Stimulated activated naive CD4-positive, alpha-beta T cell treated with Interleukin-2 at 50 U/mL for 16 hours (primary cell): ENCODE measurements at places on chromosomes 1 and 21.
A peak's percentile ranks its signal among the peaks of the same experiment; 100 is the strongest.

- no peak for DNase-seq
These were observed 60.5 kb downstream of the DMAP1 start for GRCh38 chr1:44273560-44274350.

GRCh38 chr1:54340434-54340833 lies 65.8 kb downstream of the SSBP3 start:
- no peak for DNase-seq

- DNase-seq, result no peak
These were observed 91.4 kb upstream of the S1PR1 start for GRCh38 chr1:101145449-101145820.

DNA sequence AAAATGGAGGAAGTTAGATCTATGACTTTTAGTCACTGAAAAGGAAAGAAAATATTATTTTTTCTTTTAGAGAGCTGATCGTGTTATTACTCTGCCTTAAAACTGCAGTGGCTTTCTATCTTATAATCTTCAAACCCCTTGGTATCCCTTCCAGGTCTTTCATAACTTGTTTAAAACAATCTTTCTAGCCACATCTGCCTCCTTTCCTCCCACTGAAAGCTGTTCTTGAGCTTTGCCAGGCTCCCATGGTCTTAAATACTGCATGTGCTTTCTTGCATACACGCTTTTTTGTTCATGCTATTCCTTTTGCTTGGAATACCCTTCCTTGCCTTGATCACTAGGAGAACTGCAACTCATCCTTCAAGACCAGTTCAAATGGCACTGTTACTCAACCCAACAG lies 65.9 kb upstream of the GADD45A start:
- DNase-seq, result no peak

- DNase-seq, result no peak
These were observed 725 bp downstream of the RTCA start for GRCh38 chr1:100266741-100267140.

- no peak for DNase-seq
These were observed 14.9 kb upstream of the IER5 start for GRCh38 chr1:181073638-181074037.

DNA sequence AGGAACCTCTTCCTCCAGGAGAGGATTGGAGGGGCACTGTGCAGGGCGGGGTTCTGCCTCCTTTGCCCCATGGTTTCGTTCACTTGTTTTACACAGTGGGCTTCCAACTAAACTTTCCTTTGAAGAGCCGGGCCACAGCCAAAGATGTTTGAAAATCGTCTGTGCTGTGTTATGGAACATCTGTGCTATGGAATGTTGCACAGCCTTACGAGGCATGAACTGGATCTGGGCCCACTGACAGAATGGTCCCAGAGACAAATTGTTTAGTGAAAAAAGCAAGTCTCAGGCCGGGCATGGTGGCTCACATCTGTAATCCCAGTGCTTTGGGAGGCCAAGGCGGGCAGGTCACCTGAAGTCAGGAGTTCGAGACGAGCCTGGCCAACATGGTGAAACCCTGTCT lies 12.6 kb upstream of the MEF2D start:
- DNase-seq, result no peak

- no peak for DNase-seq
These were observed 173.6 kb upstream of the IGSF21 start for GRCh38 chr1:17933971-17934370.

DNA sequence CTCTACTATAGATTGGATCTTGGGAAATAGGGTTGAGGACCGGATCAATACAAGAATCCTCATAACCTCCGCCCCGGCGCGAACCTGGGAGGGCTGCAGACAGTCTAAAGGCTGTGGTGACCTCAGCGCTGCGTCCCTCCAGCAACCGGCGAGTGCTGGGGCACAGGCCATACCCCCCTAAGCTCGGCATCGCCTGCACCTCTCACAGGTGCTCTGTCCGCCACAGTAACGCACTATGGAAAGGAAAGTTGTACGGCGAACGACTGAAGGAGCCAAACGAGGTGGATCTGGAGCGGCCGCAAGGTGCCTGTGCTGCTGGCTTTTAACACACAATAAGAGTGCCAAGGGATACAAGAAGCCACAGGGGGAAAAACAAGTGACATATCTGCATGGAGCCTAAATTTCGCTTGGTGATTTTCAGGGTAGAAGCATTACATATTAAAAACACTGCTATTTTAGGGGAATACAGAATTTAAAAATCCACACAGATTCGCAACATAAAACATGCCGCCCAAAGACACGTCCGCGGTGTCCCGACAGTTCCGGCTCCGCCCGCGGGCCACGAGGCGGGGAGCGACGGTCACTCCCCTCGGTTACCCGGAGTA lies 1.4 kb upstream of the RBM15 start:
- peak; percentile 27 for DNase-seq

GRCh38 chr21:34511787-34512455 lies at the start of gene KCNE1:
KCNE1 (minus strand) TSS chr21:34512210; CDS start chr21:34449634, 62,576 bp downstream.
- DNase-seq, result no peak

DNA sequence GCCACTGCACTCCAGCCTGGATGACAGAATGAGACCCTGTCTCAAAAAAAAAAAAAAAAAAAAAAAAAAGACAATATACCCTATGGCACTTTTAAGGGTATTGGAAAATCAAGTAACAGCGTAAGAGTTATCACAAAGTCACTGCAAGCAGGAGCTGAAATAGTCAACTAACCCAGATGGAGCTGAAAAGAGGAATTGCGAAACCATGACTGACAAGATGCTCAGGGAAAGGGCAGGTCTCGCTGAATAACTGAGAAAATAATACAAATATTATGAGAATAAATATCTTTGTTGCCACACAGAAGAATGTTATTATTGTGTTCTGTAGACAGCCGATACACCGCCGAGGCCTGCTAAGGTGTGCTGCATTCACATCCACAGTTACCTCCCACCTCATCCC lies 17.8 kb downstream of the HLCS start:
- DNase-seq, result no peak
